Uterus (tissue), 4 donors: ENCODE measurements at places on chromosomes 3 and 15.
A peak's percentile ranks its signal among the peaks of the same experiment; 100 is the strongest.

DNA sequence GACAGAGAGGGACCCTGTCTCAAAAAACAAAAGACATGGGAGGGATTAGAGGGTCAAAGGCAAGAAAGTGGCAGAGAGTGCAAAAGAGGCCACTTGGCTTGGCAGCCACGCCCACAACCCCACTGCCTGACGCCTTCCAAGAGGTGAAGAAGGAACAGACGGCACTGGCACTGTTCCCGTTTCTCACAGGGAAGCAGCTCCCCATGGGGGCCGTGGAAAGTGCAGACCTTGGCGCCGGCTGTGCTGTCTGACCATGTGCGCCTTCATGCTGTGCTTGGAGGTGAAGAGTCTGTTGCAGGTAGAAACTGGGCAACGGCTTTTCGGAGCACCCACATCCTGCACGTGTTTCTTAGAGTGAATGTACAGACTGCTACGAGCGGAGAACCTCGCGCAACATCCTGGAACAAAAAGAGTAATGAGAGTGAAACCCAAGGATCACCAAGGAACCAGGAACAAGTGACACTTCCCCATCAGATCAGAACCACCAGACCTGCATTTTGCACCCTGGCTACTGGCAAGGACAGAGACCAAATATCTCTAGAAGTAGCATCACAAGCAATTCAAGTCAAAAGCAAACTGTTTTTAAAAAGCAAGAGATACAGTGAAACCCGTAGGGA is 9.7 kb downstream of the ZXDC start:
- no peak for DNase-seq

DNA sequence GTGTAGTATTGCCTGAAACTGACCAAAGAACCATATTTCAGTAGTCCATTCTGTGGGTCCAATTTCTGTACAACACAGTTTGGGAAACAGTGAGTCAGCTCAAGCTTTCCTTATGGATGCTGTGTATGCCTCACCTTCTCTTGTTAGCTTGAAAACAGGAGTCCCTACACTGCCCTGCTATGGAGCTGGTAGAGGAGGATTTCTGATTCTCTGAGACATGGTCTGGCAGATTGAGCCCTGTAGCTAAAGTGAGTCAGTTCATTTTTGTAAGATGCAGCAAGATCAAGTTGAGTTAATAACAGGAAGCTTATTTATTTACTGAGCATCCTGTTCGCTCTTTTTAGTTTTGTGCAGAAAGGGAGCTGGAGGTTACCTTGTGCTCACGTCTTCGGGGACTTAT is 424.1 kb upstream of the RBMS3 start:
- no peak for DNase-seq

GRCh38 chr3:105580296-105580965 is 213.7 kb downstream of the ALCAM start:
- no peak for DNase-seq

DNA sequence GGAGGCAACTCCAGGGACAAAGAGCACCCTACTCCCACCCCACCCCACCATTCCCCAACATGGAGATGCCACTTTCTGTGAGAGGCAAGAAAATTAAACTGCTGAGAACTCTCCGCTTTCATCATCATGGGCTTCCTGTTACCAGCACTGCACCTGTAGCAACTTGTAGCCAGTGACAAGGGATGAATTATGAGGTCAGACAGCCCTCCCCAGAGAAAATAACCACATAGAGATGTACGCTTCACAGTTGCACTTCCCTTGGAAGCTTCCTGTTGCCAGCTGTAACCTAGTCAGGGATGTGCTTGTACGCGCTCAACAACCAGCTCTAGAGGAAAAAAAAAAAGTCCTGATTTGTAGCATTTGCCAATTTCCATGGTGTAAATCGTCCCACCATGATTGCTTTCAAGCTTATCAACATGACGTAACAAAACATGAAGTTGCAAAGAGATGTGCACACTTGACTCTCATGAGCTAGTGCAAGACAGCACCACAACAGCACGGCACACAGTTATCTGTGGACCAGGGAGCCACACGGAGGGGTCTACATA is 145.4 kb downstream of the RAB11A start:
- DNase-seq: no peak

- DNase-seq: no peak
Measured at GRCh38 chr3:96719921-96720320, 94.5 kb upstream of the EPHA6 start.

DNA sequence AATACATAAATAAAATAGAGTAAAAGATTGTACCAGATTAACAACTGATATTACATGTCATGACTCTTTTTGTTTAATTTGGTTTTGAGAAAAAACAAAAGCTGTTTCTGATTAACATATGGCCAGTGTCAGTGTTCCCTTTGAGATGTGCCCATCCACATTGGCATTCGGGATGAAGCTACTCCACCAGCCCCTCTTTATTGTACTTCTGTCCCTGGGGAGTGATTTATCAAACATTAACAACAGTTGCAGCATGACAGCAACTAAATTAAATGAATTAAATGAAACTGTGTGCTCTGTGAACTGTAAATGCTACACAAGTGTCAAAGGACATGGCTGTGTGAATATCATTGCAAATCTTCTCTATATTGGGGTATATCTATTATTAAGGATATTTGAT is 25.9 kb upstream of the MTMR10 start:
- no peak for DNase-seq

DNA sequence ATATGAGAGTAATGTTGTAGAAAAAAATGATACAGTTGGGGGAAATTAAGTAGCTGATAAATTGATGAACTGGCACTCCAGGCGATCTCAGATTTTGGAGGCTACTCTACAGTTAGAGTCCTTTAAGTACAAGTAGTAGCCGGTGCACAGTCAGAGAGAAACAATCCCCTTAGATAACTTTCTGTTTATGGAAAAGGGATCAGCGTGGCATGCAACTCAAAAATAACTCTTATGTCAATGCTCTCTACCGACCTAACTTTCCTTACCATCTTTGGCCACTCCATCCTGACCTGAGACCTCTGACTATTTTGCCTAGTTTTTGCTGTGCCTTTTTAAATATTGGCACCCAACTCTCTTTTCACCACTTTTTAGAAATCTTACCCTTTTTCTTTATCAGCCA is 299.6 kb downstream of the UNC13C start:
- DNase-seq: no peak

DNA sequence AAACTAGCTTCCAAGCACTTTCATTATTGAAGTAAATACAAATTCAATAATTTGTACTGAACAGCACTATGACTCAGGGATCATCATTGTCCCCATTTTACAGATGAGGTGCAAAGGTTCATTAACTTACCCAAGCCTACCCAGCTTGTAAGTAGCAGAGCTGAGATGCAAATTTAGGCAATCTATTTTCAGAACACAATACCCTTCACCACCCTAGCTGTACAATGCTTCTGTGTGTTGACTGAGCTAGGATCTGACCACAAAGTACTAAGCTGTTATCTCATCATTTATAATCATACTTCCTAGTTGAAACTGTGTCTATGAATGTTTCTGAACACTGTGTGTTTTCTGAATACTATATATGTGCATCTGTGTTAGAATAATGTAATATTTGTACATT is 3.2 kb upstream of the ILDR1 start:
- no peak for DNase-seq

DNA sequence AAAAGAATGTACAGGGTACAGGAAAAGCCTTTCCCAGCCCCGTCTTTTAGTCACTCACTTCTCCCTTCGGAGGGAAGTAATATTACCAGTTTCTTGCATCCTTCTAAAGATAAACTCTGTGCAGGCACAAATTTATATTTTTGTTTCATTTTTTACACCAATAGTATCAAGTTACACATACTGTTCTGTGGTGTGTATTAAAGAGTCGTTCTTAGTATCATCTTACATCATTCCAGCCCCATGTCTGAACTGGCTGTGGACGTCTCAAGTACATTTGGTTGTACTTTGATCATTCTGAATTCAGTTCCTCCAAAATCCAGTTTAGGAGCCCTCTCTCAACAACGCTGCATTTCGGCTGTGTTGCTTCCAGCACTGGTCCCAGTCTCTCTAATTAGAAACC is 68.7 kb downstream of the LMLN start:
- no peak for DNase-seq

DNA sequence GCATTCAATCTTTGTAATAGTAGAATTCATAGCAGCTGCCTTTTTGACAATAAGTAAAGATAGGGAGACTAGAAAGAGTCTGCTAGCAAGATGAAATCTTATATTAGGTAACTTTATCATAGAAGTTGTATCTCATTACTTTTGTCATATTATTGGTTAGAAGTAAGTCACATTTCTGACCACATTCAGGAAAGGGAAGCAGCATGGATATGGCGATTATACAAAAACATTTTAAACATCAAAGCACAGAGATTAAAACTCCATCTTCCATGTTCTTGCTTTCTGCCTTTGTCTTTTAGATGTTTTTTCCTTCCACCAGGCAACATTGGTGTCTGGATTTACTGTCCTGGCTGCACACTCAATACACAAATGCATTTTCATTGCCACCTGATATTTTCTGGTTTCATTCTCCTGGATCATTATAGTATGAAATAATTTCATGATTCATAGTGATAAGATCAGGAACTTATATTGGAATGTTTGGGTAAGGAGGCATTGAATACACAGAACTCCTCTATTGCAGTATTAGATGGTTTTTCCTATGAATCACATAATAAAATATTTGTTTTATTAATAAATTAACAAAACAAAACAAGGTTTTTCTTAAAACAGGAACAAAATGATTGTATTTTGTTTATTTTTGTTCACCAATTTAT is 1460.3 kb upstream of the CADM2 start:
- DNase-seq: no peak

DNA sequence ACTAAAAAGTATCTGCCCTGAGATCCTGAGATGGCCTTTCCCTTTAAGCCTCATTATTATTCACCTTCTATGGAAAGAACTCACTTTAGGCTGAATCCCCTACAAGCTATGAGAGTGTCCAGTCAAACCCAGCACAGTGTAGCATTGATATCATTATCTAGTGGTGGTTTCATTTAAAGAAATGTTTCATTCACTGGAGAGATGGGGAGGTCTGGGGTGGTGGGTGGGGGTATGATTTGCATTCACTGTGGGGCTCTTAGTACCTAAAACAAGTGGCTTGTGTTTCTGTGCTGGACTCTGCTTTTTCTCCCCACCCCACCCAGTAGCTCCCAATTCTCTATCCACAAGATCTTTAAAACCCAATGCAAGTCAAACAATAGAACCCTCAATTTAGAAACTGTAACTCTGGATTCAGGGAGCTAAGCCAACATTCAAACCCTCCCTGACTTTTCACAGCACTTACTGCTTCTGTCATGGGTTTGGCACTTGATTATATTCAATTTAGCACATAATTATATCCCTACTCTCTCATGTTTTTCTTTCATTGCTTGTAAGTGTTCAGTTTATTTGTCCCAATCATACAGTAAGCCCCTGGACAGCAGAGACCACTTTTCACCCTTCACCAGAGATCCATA is 310.5 kb upstream of the THBS1 start:
- no peak for DNase-seq

GRCh38 chr3:29949940-29950616 is 656.3 kb upstream of the TGFBR2 start:
- no peak for DNase-seq

DNA sequence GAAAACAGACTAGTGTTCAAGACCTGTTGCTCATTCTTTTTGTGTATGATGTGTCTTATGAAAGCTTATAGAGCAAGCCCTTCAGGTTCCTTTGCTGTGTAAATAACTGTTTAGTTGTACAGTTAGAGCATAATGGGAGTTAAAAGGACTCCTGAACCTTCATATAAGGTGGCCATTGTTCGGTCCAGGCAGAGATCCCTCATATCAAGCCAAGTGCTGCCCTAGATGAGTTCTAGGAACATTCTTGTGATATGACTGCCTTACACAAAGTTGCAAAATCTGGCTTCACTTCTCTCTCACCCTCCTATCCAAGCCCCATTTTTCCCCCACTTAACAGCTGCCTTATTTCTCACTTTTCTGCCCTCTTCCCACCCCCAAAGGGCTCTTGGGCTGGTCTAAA is 26.9 kb downstream of the GYG1 start:
- DNase-seq: no peak

DNA sequence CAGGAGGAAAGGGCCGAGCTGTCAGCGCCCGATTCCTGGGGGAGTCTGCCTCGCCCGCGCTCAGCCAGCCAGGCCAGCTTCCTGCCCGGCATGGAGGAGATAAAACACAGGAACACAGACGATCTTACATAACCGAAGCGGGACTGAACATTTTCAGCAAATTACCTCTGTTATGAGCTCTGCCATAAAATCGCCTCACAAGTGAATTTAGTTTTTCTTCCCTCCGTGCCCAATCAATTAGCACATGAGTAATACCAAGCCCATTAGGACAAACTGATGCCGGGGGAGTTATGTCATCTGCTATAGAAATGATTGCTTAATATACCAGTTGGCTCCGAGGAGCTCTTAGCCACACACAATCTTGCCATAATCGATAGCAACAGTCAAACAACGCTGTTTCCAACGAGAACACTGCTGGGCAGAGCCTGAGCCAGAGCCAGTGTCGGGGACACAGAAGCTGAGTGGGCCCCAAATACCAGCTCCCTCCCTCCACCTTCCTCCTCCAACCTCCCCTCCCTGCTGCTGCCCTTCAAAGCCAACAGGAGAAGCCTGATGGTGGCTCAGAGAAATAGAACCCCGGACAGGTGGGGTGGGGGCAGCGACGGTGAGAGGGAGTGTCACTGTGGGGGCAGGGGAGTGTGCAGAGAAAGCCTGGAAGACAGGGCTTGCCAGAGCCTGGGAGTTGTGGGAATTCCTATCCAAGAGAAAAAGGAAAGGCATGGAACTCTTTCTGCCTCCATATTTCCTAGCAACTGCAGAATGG is 279.4 kb upstream of the TLE3 start:
- peak; percentile 66 for DNase-seq

- DNase-seq: no peak
Measured at GRCh38 chr3:160125258-160125657, 100.0 kb upstream of the C3orf80 start.

GRCh38 chr3:127299276-127299675 is 11.4 kb upstream of the PRR20G start:
- DNase-seq: no peak

DNA sequence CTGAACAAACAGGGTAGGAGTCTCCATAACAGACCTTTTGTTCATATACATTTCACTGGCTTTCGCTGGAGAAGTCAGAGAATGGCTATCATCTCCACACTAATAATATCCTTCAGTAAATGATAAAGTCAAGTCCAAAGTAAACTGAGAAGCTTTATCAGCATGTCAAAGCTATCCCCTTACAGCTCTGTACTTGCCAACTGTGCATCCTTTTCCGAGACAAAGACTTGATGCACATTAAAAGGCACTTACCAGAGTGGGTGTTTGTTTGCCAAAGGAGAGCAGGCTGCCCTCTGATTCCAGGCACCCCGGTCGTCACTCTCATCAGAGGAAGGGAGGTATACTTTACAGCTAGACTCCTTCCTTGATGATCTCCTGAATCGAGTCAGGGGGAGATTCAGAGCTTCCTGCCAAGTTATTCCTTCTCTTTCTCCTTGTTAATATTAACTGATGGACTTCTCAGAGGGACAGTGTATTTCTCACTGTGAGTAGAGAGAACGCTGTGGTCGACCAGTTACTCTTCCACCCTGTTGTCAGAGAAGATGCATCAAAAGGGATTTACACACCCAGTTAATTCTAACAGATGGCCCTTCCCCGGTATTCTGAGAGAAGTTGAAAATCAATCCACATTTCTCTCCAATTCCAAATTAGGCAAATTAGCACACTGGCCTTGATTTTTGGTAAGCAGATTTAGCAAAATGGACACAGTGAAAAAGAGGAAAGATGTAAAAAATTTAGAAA is 504.7 kb upstream of the NR2F2 start:
- no peak for DNase-seq

GRCh38 chr3:53730576-53730975 is 115.6 kb downstream of the CHDH start:
- peak; percentile 49 for DNase-seq
